Natural killer cell treated with Interleukin-12 subunit alpha and Interleukin-12 subunit beta and Interleukin-15 and Interleukin-18, amount 100 ng/mL, for 72 hours (primary cell): ENCODE measurements at places on chromosomes 11 and 22. TPM values are rescaled to one million over a fixed set of nuclear protein-coding genes. Genes with fewer than 3 reads are reported as not detected.

DNA sequence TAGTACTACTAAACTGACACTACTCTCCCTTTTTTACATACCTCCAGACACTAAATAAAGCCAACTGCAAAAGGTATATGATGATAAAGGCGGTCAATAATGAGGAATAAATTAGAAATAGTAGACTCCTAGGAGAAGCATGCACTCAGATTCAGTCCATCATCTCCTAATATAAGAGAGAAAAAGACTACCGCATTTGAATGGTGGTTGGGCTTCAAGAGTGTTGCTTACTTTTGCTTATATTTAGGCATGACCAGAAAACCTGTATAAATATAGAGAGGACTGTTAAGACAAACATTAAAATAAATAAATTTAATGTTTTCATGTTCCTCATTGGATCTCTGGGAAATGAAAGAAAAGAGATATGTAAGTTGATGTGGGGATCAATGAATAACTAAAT is 1137.0 kb downstream of the FAM181B start:
- no peak overlapping the region for H3K4me3 ChIP-seq
- no peaks in the 10 kb centered on the region for H3K27me3 ChIP-seq
- no peaks in the 10 kb centered on the region for H3K4me1 ChIP-seq

GRCh38 chr11:64095949-64096348 is 60.2 kb downstream of the FLRT1 start:
- no peak overlapping the region for H3K4me3 ChIP-seq
- H3K27ac ChIP-seq = no peak overlapping the region
- no peaks in the 10 kb centered on the region for H3K27me3 ChIP-seq
- DNase-seq = no peak

The MS4A7 gene
- 1.5 TPM for total RNA-seq

The SCUBE1 gene
- not detected for total RNA-seq

The ARHGAP32 gene
- total RNA-seq = 1.5 TPM

GRCh38 chr22:45553351-45554039 is 50.8 kb downstream of the FBLN1 start:
- no peak overlapping the region for H3K4me3 ChIP-seq
- DNase-seq = no peak
- no peak overlapping the region for H3K27ac ChIP-seq
- peaks cover 2% of the 10 kb centered on the region for H3K4me1 ChIP-seq

DNA sequence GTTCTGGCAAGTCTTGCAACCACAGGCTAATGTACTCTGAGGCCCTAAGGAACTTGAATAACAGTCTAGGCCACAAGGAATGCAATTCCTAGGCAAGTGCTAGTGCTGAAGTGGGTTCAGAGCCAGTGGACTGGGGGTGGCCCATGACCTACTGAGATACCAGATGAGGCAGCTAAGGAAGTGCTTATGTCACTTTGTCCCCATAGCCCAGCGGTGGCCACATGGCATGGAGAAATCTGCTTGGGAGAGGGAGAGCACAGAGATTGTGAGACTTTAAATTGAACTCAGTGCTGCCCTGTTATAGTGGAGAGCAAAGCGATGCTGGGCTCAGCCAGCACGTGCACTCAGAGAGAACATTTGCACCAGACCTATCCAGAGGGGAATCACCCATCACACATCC is 629.5 kb downstream of the JRKL start:
- H3K27ac ChIP-seq = no peak overlapping the region
- no peak for DNase-seq
- no peaks in the 10 kb centered on the region for H3K27me3 ChIP-seq
- H3K4me1 ChIP-seq = no peaks in the 10 kb centered on the region
- H3K4me3 ChIP-seq = no peak overlapping the region

DNA sequence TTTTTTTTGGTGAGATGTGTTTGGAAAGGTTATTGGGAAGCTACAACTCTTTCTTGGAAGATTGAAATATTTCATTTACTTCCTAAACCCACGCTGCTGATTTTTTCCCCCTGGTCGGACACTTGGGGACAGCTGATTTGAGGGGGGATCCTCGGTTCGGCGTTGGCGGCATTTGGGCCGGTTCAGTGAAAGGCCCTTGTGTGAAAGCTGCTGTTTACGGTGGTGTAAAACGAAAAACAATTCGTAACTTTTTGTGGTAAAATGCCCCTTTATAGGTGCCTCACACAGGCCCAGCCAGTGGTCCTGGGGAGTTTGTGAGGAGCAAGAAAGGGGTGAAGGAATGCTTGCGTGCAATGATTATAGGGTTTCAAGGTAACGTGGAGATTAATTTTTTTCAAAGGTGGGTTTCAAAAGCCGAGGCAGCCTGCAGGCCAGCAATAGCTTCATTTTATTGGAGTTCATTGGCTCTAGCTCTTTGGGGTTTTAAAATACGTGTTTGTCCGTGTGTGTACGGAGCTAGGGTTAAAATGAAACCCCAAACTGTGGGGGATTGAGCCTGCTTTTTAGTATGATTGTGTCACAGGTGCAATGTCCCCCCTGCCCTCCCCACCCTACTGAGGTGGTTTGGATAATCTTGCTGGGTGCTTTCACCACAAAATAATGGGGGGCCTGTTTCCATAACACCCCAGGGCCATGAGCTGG is 77.2 kb upstream of the PPARA start:
- H3K4me1 ChIP-seq = peaks cover 39% of the 10 kb centered on the region
- peak overlapping the region; percentile 61 for H3K27ac ChIP-seq
- H3K27me3 ChIP-seq = no peaks in the 10 kb centered on the region
- peak overlapping the region; percentile 77 for H3K4me3 ChIP-seq
- H3K36me3 ChIP-seq = no peaks in the 10 kb centered on the region

DNA sequence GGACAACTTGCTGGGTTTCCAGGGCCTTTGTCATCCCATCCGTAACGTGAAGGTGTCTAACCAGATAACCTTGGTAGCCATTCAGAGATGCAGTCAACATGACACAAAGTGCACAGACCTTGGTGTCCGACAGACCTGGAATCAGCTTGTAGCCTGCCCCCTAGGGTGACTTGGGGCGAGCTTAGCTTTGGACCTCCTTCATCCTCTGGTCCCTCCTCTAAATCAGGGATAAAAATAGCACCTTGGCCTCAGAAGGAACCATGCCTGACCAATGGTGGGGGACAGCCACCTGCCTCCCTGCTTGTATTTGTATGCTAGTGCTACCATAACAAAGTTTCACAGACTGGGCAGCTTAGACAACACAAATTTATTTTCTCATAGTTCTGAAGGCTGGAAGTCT is 3.7 kb downstream of the SNRPD3 start:
- no peak overlapping the region for H3K27ac ChIP-seq
- no peak overlapping the region for H3K4me3 ChIP-seq
- H3K27me3 ChIP-seq = no peaks in the 10 kb centered on the region
- peaks cover 45% of the 10 kb centered on the region for H3K4me1 ChIP-seq
- DNase-seq = no peak

- peaks cover 10% of the 10 kb centered on the region for H3K36me3 ChIP-seq
- no peak overlapping the region for H3K4me3 ChIP-seq
- DNase-seq = no peak
- H3K4me1 ChIP-seq = no peaks in the 10 kb centered on the region
- no peaks in the 10 kb centered on the region for H3K27me3 ChIP-seq
Measured at GRCh38 chr11:110251836-110252235, 44.6 kb downstream of the RDX start.

- peak overlapping the region; percentile 88 for H3K27ac ChIP-seq
- H3K36me3 ChIP-seq = peaks cover 5% of the 10 kb centered on the region
- H3K27me3 ChIP-seq = no peaks in the 10 kb centered on the region
- peaks cover 76% of the 10 kb centered on the region for H3K4me1 ChIP-seq
- H3K4me3 ChIP-seq = peak overlapping the region; percentile 85
Measured at GRCh38 chr11:128305588-128305987, 281.8 kb downstream of the ETS1 start.

- H3K4me3 ChIP-seq = no peak overlapping the region
- H3K36me3 ChIP-seq = no peaks in the 10 kb centered on the region
- no peaks in the 10 kb centered on the region for H3K27me3 ChIP-seq
- H3K27ac ChIP-seq = no peak overlapping the region
- peaks cover 9% of the 10 kb centered on the region for H3K4me1 ChIP-seq
Measured at GRCh38 chr11:108882211-108882831, 217.5 kb downstream of the DDX10 start.
